ENCODE measurements at places on chromosomes 11 and 22.

- no peaks in the 10 kb centered on the region for H3K27me3 ChIP-seq
- no peaks in the 10 kb centered on the region for H3K4me1 ChIP-seq
- no peaks in the 10 kb centered on the region for H3K36me3 ChIP-seq
- H3K4me3 ChIP-seq, result no peak overlapping the region
Measured at GRCh38 chr11:5486421-5486820, 2.1 kb upstream of the OR52D1 start.

DNA sequence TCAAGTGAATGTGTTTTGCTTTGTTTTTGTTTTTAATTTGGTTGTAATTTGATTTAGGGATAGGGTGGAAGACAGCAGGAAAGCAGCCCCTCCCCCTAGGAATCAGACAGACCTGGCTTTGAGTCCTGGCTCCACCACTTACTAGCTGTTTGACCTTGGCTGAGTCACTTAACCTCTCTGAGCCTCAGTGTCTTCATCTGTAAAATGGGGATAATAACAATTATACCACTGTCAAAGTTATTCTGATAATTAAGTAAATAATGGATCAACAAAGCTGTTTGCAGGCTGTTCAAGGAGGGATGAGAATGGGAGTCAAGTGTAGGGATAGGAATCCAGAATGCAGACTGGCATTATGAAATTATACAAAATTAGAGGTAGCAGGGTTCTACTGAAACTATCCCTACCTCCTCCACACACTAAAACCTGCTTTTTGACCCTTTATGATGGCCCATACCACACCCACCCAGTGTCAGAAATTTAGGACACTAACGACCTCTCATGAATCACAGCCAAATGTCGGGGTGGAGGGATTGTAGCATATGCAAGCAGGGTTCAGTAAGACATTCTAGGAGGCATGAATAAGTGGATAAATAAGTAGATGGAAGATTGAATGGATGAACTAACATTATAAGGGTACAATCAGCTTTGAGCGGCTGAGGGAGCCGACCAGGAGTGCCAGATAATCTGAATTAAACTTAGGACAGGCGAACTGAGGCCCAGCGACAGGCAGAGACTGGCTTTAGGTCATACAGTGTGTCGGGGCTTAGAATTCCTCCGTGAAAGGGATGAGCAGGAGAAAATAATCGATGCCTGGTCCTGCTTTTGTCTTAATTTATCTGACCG lies 974 bp downstream of the ANAPC15 start:
- H3K27ac ChIP-seq, result peak overlapping the region; percentile 100
- H3K4me1 ChIP-seq, result peaks cover 19% of the 10 kb centered on the region
- no peak for DNase-seq
- peaks cover 5% of the 10 kb centered on the region for H3K36me3 ChIP-seq
- no peaks in the 10 kb centered on the region for H3K27me3 ChIP-seq

GRCh38 chr11:38365274-38365673 lies 1767.2 kb upstream of the RAG2 start:
- no peaks in the 10 kb centered on the region for H3K27me3 ChIP-seq
- H3K27ac ChIP-seq, result no peak overlapping the region
- DNase-seq, result no peak
- H3K36me3 ChIP-seq, result no peaks in the 10 kb centered on the region
- no peak overlapping the region for H3K4me3 ChIP-seq

GRCh38 chr22:35629406-35630216 lies 12.5 kb upstream of the MB start:
- no peak overlapping the region for H3K4me3 ChIP-seq
- H3K4me1 ChIP-seq, result peaks cover 5% of the 10 kb centered on the region

DNA sequence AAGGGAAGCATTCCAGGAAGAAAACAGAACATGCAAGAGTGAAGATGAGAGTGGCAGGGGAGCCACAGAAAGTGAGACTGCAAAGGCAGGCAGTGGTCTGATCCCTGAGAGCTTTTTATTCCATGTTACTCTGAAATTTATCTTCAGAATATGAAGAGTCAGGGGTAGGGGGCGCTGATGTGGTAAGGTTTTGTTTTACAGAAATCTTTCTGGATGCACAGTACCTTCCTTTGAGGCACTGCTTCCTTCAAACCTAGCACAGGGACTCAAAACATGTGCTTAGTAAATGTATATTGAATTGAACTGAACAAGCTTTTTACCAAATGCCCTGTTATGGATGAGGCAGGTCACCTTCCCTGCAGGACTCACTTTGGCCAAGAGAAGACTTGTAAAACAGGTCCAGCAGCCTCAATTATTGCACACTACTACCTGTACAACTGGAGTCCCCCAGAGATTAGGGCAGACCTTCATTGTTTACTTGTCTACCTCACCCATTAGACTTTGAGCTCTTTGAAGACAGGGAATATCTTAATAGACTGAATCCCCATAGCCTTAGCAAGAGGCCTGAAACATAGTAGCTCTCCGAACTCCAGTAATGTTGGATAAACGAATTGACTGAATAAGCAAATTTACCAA lies 2.2 kb downstream of the PAK1 start:
- peaks cover 55% of the 10 kb centered on the region for H3K4me1 ChIP-seq
- peaks cover 3% of the 10 kb centered on the region for H3K36me3 ChIP-seq
- DNase-seq, result peak; percentile 22
- H3K4me3 ChIP-seq, result peak overlapping the region; percentile 88
- peak overlapping the region; percentile 93 for H3K27ac ChIP-seq

DNA sequence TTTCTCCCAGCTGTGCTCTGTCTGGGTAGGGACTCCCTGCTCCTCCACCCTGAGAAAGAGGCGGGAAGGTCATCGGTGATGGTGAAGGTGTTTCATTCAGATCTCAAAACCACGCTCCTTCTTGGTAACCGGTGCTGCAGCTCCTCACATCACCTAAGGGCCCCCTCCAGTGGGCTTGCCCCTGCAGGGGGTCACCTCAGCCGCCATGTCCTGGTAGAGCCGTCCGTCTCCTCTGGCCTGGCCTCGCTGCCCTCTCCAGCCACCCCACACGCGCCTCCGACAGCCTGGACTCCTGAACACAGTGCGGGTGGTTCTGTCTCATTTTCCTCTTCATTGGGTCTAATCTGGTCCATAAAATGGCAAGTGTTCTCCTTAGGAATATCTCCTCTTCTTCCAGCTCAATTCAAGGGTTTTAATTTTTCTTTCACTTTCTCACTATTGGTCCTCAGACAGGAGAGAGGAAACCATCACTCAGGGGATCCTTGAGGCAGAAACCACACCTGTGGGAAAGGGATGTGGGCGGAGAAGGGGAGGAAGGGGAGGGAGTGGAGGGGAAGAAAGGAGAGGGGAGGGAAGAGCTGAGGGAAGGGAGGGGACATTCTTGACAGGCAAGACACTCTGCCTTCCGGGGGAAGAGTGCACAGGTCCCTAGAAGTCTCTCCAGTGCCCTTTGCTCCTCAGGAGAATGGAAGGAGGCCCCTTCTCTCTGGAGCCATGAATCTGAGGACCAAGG lies 1338.4 kb downstream of the TBC1D22A start:
- peaks cover 1% of the 10 kb centered on the region for H3K4me1 ChIP-seq
- H3K4me3 ChIP-seq, result no peak overlapping the region
- no peak for DNase-seq
- no peak overlapping the region for H3K27ac ChIP-seq
- no peaks in the 10 kb centered on the region for H3K36me3 ChIP-seq
- H3K27me3 ChIP-seq, result peaks cover 45% of the 10 kb centered on the region

- no peak for DNase-seq
- no peak overlapping the region for H3K4me3 ChIP-seq
- H3K27me3 ChIP-seq, result no peaks in the 10 kb centered on the region
- peaks cover 32% of the 10 kb centered on the region for H3K4me1 ChIP-seq
- H3K27ac ChIP-seq, result no peak overlapping the region
- no peaks in the 10 kb centered on the region for H3K36me3 ChIP-seq
Measured at GRCh38 chr11:34345991-34346480, 11.8 kb downstream of the ABTB2 start.

DNA sequence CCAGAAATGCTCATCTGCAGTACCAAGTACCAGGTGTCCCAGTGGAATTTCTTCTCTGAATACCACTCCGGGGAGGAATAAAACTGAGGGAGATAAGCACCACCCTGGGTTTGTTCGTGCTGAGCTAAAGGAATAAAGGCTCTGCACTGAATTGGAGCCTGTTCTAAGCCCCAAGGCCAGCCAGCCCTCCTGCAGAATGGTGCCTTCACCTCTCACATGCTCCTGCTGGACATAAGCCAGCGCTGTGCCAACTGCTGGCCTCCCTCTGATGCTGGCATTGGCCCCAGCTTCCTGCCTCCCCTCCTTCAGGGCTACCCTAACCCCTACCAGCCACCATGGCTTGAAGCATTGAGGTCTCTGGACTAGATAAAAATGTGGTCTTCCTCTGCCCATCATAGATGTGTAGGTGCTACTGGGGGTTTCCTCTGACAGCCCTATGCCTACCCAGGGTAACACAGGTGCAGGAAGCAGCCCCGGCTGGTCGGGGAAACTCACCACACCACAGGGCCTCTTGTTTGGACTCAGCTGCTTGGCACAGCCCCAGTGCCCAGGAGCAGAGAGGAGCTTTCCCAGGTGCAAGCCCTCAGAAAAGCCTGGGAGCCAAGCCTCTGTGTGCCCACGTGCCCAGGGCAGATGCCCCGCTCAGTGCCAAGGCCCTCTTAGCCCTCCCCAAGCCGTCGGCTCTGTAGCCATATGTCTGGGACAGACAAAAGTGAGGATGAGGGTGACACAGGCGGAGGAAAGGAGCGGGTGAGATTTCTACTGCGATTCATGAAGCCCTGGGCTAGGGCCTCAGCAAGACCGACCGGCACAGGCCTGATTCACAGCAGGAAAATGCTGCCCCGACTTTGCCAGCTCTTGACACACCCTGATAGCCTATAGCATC lies 34.1 kb upstream of the JAM3 start:
- no peak overlapping the region for H3K27ac ChIP-seq
- peak overlapping the region; percentile 86 for H3K4me3 ChIP-seq
- no peaks in the 10 kb centered on the region for H3K36me3 ChIP-seq
- H3K27me3 ChIP-seq, result peaks cover 31% of the 10 kb centered on the region
- peaks cover 19% of the 10 kb centered on the region for H3K4me1 ChIP-seq

DNA sequence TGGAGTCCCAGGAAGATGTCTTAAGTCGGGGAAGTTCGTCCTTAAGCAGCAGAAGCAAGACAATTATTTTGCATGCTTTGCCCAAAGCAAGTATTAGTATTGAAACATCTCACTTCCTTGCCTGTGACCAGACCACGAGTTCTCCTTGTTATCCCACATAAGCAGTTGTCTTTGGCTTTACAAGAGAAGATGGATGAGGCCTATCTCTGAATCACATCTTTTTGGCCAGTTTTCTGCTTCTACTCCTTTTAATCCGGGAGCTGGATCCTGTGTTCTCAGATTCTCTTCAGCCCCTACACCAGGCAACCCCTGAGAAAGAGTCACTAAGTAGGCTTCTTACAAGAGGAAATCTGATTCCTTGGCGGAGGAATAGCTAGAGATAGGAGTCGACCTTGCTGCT lies 2.1 kb downstream of the SYT9 start:
- H3K27me3 ChIP-seq, result peaks cover 63% of the 10 kb centered on the region
- H3K27ac ChIP-seq, result no peak overlapping the region
- DNase-seq, result no peak
- no peak overlapping the region for H3K4me3 ChIP-seq
- no peaks in the 10 kb centered on the region for H3K36me3 ChIP-seq

DNA sequence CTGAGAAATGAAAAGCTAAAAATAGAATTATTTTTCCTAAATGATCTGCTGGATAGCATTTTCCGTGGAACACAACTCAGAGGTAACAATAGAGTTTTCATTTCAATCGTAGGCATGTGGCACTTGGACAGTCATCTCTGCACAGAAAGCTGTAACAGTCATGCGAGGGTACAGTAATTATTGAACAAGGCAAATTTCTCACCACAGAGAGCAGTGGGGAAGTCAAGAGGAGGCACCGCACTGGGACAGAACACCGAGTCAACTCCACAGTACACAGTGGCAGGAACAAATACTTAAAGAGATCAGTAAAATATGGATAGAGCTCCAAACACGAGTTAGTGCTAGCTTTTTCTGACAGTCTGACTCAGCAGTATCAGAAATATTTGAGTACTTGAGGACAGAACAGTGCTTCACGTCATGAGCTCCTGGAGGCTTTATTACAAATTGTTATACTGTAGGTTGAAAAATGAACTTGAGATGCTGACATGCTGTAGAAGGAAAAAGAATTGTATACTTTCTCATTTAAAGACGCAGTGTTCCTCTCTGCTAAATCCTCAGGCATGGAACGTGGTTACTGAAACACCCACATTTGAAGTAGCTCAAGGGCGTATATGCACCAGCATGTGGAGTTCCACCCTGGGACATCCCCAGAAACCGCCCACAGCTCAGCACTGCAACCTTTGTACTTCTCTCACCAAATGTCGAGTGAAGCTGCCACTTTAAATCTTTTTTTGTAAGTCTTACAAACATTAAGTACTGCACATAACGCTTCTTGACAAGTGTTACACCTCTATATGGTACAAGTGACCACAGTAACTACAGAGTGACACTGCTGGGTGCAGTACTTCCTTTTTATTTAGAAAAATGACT lies 27.4 kb upstream of the YPEL1 start:
- DNase-seq, result no peak
- no peak overlapping the region for H3K27ac ChIP-seq
- H3K27me3 ChIP-seq, result no peaks in the 10 kb centered on the region
- no peak overlapping the region for H3K4me3 ChIP-seq

DNA sequence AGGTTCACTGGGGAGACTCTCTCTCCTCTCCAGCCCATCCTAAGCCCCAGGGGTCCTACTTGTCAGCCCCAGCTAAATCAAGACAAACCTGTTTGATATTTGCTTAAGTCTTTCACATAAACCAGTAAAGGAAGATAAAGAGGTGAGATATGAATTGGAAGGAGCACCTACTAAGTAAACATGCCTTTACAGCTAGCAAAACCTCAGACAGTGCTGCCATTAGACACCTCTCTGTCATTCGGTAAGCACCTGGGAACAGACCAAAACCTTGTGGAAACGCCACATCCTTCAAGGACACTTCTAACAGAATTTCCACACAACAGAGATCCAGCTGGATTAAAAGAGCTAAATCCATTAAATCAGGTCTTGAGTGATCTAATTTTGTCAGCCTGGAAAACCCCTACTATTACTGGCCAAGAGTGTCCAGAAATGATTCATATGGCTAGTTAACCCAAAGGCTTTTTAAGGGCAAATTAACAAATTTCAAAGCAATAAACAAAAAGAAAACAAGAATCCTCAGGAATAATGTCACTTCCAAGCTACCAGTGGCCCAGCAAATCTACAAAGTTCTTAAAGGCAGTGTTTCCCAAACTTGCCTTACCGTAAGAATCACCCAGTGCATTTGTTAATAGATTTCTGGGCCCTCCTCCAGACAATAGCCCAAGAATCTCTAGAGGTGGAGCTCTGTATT lies 2.4 kb downstream of the VPS37C start:
- peak overlapping the region; percentile 60 for H3K27ac ChIP-seq
- H3K4me1 ChIP-seq, result peaks cover 30% of the 10 kb centered on the region

GRCh38 chr11:15783619-15784018 lies 572.7 kb downstream of the SOX6 start:
- no peaks in the 10 kb centered on the region for H3K27me3 ChIP-seq
- H3K4me1 ChIP-seq, result peaks cover 7% of the 10 kb centered on the region
- H3K4me3 ChIP-seq, result no peak overlapping the region
- no peak for DNase-seq

All from progenitor cell of endocrine pancreas (in vitro differentiated cells).